ENCODE measurements at places on chromosomes 11 and 22.

GRCh38 chr11:93734427-93735222, 6.7 kb downstream of the TAF1D start:
- DNase-seq = no peak

GRCh38 chr22:43273902-43274484, 69.2 kb downstream of the SCUBE1 start:
- no peak for DNase-seq

DNA sequence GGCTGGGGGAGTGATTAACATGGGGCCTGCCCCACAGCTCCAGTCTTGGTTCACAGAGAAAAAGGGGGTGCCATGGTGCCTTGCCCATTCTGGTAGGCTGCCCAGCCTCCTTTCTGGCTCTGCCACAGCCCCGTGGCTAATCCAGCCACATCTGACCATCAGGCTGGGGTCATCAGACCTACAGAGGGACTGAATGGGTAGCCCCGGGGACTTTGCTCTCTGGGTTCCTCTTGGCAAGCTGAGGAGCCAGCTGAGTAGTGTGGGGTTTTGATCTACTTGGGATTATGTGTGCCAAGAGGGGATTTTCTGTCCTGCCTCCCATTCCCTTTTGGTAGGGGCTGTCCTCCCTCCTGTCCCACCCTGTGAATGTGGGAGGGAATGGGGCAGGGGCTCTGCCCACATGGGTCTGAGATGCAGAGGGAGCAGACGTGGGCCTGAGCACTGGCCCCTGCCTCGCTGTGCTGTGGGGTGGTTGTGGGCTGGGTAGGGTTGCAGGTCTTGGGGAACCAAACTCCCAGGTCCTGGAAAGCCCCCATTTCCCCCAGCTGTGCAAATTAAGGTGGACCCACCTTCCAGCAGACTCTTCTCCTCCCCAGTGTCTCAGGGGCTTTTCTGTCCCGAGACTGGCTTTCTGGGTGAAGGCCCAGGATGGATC, 32.0 kb downstream of the CD82 start:
- no peak for DNase-seq

DNA sequence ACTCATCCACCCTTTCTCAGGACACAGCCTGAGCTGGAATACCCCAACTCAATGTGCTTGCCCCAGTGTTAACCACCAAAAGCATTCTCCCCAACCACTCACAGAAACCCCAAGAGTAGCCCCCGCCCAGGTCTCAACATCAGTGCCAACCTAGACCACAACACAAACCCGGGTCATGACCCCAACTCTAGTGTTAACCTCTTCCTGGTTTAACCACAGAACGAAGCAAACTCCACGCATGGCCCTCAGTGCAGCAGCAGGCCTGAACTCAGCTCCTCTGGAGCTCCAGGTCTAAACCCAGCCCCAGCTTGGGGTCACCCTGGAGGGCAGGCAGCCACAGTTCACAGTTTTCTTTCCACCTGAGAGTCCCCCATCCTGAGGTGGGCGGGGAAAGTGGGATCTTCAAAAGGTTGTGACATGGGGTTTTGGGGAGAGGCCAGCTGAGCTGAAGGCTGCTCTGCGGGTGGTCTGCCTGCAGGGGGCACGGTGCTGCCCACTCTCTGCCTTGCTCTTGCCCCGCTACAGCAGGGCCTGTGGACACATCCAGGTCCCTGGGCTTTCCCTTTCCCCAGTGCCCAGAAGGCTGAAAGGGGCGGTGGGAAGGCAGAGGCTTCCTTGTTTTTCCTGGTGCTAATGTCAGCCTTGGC, 37.9 kb downstream of the NECTIN1 start:
- DNase-seq = no peak

DNA sequence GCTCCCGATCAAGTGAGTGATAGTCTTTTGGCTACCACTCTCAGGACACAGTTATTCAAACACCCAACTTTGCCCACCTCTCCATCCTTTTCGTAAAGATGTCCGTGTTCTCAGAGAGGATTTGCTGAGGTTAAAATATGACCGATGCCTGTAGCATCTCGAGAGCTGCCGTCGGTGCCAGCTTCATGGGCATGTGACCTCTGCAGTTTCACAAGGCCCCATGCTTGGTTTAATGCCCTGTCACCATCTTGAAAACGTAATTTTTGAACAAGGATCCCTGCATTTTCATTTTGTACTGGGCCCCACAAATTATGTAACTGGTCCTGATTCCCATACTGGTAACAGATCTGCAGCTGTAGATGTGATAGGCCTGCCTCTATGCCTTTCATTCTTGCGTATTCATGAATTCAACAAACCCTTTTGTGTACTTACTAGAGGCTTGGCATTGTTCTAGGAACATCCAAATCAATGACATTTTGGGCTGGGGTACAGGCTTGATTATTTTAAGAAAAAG, 85.1 kb downstream of the BMAL1 start:
- no peak for DNase-seq

DNA sequence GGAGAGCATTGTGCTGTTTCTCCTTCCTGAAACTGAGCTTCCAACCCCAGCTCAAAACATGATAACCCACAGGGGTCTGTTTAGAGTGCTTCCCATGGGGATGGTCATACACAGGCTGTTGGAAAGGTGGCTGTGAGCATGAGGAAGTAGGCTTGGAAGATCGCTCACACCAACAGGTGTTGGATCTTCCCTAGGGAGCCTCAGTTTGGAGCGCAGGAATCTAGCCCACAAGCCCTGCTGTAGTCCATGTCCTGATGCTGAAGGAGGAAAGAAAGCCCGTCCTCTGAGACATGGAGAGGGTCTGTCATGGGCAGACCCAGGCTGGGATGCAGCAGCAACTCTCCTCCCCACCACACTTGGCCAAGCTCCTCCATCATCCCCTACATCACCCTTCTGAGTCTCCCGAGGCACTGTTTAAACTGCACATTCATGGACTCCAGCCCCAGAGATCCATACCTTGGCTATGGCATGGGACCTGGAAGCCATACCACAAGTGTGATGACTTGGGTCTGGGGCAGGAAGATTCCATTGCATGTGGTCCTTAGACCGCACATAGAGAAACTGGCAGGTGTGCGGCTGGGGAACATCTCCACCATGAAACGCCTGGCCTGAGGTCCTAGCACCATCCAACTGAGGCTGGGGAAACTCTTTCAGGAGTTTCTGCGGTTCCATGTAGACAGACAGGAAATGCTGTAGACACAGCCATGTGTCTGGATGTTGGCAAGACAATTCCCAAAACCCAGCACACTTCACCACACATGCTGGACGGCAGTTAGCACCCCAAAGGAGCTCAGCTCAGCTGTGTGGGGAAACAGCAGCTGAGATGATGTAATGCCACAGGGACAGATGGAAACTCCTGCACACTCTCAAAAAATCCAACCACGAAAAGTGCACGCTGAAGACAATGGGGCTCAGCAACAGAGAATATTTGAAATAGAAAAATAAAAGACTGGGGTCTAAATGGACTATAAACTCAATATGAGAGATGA, 27.6 kb upstream of the TTC12 start:
- DNase-seq = no peak

DNA sequence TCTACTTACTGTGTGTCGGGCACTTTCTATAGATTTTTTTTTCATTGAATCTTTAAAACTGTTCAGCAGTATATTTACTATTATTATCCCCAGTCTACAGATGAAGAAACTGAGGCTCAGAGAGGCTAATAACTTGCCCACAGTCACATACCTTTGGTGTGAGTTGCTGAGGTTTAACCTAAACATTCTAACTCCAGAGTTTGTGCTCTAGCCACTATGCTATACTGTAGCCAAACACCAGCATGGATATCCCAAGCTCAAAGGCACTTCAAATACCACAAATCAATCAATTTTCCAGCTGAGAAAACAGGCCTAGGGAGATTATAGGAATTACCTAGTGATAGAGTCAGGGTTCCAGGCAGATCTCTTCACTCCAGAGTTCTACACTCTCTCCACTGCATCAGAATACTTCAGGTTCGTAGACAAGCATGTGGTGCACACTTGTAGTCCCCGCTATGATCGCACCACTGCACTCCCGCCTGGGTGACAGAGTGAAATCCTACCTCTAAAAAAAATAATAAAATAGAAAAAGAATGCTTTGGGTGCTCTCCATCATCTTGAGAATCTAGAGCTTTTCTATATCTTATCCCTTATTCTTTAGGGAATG, 20.4 kb upstream of the UPB1 start:
- DNase-seq = no peak

- no peak for DNase-seq
Observed at GRCh38 chr22:26122920-26123468, 46.3 kb upstream of the SEZ6L start.

GRCh38 chr11:16806791-16807190, 68.3 kb downstream of the C11orf58 start:
- no peak for DNase-seq

GRCh38 chr11:72643547-72643946, 30.7 kb downstream of the PDE2A start:
- peak; percentile 73 for DNase-seq

- no peak for DNase-seq
Observed at GRCh38 chr11:130369141-130369691, 54.5 kb upstream of the ZBTB44 start.

GRCh38 chr11:96424693-96425092, 34.9 kb downstream of the JRKL start:
- DNase-seq = no peak

GRCh38 chr22:35879351-35879750, 149.3 kb downstream of the RBFOX2 start:
- DNase-seq = no peak

DNA sequence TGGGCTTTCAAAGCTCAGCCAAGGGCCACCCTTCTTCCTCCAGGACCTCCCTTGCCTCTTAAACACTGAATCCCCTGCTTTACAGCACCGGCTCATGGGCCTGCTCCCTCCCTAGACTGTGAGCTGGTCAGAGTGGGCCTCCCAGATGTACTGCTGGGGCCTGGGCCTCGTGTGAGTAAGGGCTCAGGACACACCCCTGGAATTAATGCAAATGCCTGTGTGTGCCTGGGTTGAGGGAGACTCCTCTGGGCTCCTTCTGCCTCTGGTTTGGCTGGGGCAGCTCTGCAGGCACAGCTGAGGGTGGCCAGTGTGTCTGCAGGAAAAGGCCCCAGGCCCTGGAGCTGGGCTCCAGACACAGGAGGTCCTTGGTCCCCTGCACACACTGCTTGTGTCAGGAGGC, 24.2 kb downstream of the ALX4 start:
- DNase-seq = no peak

GRCh38 chr22:49604732-49605302, 222.9 kb downstream of the BRD1 start:
- no peak for DNase-seq

DNA sequence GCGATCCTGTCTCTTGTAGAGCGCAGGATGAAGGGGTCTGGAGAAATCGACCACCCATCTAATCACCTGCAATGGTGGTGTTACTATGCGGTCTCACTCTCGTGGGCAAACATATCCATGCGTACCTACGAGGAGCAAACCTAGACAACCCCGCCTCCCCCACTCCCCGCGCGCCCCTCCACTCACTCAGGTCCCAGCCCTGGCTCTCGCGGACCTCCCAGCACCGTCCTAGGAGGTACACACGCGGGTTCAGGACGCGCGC, 887 bp downstream of the TRPC6 start:
- DNase-seq = no peak

- no peak for DNase-seq
Observed at GRCh38 chr11:46827995-46828394, 18.1 kb downstream of the CKAP5 start.

DNA sequence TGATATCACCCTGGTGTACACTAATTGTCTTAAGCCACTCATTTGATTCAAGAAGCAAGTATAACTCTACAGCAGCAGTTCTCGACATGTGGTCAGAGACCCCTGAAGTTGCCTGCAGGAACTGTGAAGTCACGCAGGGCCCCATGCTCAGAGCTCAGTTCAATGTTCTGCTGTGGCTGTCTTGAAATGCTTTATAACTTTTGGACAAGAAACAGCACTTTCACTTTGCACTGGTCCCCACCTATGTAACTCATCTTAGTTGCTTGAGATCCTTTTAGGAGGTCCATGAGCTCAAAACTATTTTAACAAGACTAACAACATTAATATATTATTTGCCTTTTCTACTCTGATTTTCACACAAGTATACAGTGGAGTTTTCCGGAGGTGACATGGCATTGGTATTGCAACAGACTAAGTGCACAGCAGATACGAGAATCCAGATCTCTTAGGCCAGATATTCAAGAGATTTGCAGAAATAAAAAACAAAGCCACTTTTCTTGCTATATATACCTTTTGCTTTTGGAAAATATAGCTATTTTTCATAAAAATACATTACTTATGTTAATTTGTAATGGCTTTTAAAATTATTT, 64.8 kb downstream of the PRR5L start:
- no peak for DNase-seq

DNA sequence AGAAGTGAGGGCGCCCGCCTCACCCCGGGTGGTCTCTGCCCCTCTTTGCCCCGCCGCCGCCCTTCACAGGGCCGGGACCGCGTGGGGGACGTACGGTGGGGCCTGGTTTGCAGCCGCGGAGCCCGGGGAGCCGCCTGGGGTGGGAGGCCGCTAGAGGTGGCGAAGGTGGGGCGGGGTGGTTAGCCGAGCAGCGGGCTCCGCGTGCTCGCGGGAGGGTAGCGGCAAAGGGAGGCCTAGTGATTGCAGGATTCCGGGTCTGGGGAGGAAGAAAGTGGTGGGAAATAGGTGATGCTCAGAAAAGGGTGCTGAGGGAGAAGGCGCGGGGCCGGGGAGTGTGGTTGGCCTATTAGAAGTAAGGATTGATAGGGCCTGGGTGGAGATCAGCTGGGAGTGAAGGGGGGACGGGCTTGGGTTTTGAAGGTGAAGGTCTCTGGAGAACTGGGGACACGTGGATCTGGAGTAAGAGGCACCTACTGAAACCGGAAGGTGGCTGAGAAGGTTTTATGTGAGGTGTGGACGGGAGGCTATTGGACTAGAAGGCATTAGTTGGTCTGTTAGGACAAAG, 571 bp downstream of the FAR1 start:
- no peak for DNase-seq

DNA sequence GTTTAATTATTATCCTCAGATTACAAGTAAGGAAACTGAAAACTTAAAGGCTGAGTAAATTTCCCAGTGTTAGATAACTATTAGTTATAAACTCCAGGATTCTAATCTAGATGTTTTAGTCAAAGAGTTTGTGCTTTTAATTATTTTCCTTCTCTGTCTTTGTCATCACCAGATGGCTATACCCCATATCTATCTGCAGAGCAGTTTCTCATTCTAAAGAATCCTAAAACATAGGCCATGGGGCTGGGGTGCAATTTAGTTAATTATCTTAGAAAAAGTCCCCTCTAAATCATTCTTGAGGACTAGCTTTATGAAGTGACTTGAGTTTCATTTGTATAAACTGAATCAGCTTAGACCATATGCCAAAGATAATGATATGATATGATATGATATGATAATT, 556.3 kb upstream of the ANO5 start:
- DNase-seq = no peak

GRCh38 chr22:35037089-35037488, 28.9 kb upstream of the ISX start:
- no peak for DNase-seq

Data from T1000 (cell line).